ENCODE measurements at places on chromosomes 5 and 9.

DNA sequence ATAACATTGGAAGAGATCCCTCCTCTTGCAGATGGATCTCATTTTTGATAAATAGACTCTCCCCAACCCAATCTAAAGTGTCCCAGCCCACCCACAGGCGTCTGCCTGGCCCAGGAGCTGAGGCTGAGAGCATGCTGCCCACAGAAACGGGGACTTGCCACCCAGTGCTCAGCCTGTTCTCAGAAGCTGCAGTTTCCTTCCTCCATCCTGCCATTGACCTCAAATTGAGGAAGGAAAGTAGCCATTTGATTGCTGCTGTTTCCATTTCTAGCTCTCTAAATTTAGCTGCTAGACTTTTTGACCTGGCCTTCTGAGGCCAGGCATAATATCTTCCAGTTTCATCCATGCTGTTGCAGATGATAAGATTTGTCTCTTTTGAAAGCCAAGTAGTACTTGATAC is 31.1 kb upstream of the FRMD3 start:
- ATAC-seq: no peak

- no peak for ATAC-seq
Measured at GRCh38 chr9:137348769-137349470, 46.8 kb upstream of the NRARP start.

DNA sequence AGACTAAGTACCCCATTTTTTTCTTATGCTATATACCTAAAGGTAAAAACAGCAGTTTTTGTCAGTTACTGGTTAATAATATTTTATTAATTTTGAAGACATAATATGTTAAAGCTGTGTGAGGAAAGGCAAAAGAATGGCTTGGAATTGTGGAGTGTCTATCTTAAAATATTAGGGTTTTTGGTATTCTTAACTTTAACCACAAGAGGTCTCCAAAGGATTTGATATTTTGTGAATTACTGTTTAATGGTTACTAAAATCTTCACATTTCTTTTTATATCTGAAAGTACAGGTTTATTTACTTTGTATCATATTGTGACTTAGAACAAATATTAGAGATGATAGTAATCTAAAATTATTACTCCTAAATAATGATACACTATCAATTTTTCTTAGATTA is 32.0 kb upstream of the DHFR start:
- no peak for ATAC-seq

DNA sequence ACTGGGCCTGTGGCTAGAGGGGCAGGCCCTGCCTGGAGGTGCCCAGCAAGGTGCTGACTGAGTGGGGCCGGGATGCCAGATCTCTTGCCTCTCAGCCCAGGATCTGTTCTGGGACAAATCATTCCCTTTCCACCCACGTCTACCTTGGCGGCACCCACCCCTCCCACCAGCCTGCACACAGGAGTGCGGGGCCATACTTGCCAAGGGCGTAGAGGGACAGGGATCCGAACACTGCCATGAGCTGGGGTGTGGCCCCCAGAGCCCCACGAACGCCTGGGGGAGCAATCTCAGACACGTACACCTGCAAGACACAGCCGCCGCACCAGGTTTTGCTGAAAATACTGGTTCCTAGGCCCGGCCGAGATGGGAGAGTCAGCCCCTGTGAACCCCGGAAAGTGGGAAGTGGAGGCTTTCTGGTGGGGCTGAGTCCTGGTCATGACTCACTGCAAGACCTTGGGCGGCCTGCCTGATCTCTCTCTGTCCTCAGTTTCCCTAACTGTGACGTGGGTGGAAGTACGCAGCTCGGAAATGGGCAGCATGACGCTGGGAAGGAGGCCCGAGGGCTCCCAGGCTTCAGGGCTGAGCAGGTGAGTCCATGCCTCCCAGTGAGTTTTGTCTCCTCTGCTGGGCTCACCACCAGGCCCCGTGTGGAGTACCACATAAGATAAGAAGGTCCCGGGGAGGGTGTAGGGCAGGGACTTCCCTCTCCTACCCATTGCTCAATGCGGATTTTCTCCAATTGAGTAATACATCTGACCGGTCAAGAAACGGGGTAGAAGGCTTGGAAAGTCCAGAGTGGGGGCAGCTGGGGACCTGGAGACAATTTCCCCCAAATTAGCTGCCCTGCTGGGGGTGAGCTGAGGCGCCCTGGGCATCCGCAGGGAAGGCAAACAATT is 2.6 kb downstream of the SLC2A6 start:
- ATAC-seq: no peak

- no peak for ATAC-seq
Measured at GRCh38 chr5:65871182-65871581, 55.2 kb upstream of the ERBIN start.

DNA sequence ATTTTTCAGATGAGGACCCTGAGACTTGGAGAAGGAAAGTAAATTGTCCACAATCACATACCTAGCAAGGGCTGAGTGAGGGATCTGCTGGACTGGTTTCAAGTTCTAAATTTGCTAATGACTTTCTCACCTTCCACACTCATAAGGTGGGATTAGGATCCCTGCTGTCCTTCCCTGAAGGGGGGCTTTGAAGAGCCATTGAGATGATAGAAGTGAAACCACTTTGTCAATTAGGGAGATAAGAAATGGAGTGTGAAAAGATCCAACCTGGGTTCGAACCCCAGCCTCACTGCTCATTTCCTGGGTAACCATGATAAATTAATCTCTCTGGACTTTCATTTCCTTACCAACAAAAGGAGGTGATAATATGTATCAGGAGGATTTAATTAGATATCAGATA is 32.7 kb upstream of the FOXE1 start:
- ATAC-seq: no peak

- ATAC-seq: no peak
Measured at GRCh38 chr5:78327761-78328510, 32.5 kb upstream of the SCAMP1 start.

GRCh38 chr9:132351404-132352045 is 3.3 kb downstream of the SETX start:
- no peak for ATAC-seq

DNA sequence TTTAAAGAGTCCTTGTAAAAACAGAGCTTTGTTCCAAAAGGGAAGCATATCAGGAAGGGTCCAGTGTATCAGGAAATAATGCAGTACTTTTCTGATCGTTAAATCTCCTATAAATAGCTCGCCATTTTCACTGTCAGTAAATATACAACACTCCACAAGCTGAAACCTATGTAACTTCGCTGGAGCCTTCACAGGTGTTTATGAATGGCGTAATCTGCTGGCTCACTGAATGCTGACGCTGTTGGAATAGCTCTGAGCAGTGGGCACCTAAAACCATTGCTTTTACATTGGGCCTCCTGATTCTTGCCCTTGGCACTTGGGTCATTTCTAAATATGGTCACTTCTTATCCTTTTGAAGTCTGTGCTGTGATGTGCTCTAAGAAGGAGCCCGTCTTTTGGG is 4.3 kb downstream of the SHC3 start:
- ATAC-seq: no peak

- no peak for ATAC-seq
Measured at GRCh38 chr5:58776559-58776958, 193.7 kb downstream of the RAB3C start.

- no peak for ATAC-seq
Measured at GRCh38 chr9:110125763-110126351, 82.1 kb downstream of the C9orf152 start.

DNA sequence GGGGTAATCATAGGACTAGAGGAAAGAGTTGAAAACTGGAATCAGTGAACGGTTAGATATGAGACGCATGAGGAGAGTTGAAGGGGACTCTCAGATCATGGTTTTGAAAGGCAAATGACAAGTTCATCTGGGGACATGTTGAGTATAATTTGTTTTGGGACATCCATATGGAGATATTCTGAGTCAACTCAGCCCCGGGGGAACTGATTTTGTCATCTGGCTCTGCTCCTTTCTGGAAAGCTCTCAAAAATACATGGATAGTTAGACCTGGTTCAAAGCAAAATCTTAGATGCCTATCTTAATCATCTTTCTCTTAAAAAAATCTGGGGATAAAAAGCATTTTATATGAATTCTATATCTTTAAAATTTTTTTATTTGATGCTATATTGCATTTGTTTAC is 161.2 kb downstream of the SNX18 start:
- ATAC-seq: no peak

DNA sequence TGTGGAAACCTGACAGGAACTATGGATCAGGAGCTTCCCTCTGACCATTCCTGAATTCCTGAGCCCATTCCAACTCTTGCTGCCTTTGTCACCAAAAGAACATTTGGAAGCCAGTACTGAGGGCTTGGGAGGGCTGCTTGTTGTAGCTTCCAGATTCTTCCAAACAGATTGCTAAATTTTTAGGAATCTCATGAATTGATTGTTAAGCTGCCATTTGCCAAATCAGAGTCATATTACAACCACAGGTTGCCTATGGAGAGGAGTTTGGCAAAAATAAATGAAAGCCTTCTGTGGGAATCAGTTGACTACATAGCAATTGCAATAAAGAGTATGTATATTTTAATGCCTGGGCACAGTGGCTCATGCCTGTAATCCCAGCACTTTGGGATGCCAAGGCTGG is 39.2 kb upstream of the SLC28A3 start:
- no peak for ATAC-seq

GRCh38 chr5:25349746-25350145 is 705.0 kb upstream of the CDH10 start:
- ATAC-seq: no peak

DNA sequence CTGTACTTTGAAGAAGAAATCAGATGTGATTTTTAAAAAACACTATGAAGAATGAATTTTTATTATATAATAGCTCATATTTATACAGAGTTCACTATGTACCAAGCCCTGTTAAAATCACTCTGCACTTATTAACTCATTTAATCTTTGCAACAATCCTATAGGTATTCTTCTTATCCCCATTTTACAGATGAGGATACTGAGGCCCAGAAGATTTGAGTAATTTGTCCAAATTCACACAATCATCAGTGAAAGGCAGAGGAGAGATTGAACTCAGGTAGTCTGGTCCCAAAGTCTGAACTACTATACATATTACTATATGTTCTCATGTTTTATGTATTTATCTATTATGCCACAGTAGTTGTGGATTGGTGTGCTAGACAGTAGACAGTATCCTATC is 16.1 kb downstream of the PLAC8L1 start:
- no peak for ATAC-seq

DNA sequence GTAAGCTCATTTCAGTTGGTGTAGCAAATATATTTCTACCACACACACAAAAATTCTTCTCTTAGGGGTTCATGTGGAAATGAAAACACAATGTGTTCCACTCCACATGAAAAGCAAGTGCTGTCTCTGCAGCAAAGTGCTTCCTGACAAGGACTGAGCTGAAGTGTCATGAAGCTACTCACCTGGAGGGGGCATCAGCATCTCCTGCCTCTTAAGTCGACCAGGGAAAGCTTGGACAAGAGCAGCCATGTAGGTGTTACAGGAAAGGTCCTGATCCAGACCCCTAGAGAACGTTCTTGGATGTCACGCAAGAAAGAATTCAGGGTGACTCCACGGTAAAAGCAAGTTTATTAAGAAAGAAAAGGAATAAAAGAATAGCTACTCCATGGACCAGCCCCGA is 62.8 kb downstream of the SV2C start:
- ATAC-seq: no peak

GRCh38 chr9:109886041-109886440 is 106.0 kb downstream of the PALM2AKAP2 start:
- no peak for ATAC-seq

DNA sequence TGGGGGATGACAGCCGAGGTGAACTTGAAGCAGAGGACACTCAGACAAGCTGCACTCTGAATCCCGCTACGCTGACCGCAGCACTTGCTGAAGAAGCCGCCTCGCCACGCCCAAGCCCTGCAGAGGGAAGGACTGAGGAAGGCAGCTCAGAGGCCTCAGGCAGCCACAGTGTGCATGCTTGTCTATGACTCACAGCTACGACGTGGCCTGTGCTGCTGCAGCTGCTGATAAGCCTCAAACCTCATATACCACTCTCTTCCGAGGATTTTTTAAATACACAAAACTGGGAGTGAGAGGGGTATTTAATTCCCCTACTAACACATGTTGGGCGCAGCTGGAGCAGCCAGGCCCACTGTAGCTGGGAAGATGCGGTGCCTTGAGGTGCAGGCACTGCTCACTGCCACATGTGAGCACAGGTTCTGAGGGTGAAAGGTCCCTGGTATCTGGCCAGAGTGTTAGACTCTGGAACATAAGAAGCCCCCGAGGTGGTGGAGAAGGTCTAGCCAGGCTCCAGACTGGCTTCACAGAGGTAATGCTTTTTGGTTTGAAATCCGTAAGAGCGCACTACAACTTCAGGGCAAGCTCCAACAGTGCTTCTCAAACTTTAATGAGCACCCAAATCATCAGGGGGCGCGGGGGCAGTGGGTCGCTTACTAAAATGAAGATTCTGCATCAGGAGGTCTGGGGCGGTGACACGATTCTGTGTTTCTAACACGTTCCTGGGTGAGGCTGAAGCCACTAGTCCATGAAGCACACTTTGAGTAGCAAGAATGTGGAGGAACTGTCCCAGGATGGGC is 196.8 kb downstream of the AUH start:
- peak; percentile 82 for ATAC-seq

All from activated CD4-positive, CD25-positive, alpha-beta regulatory T cell treated with anti-CD3 and anti-CD28 coated beads, Interleukin-2, amount 50 U/mL, for 24 hours (primary cell).